ENCODE measurements at places on chromosomes 1 and 21.

- DNase-seq, result no peak
Observed at GRCh38 chr21:44911384-44912157, 9.1 kb downstream of the ITGB2 start.

GRCh38 chr1:89490389-89490788, 34.2 kb upstream of the LRRC8B start:
- DNase-seq, result no peak

DNA sequence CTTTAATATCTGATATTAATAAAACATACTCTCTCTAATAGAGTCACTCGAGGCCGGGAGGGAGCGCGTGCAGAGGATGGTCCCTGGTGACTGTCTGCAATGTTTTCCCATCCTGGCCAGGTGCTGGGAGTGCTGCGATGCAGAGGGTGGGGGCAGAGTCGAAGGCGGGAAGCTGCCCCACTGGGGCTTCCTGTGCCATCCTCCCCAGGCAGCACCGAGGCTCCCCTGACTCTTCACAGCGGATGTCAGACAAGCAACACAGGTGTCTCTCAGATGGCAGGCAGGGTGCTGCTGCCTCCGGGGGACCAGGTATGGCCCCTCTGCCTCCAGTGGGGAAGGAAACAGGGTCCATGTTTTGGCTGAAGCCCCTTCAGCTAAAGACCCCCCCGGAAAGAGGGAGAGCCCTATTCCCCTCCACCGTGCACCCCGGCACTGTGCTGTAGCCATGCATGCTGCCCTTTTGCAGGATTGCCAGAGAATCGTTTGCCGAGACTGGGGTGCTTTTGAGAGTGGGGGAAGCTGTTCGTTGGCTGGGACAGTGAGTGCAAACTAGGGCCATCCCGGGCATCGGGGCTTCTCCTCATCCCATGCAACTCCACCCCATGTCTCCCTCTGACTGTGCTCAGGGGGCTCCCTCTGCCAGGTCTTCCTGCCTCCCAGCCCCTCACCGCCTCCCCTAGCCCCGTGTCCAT, 32.1 kb upstream of the TTC34 start:
- DNase-seq, result no peak

GRCh38 chr1:171424494-171424893, 60.8 kb upstream of the PRRC2C start:
- DNase-seq, result no peak

DNA sequence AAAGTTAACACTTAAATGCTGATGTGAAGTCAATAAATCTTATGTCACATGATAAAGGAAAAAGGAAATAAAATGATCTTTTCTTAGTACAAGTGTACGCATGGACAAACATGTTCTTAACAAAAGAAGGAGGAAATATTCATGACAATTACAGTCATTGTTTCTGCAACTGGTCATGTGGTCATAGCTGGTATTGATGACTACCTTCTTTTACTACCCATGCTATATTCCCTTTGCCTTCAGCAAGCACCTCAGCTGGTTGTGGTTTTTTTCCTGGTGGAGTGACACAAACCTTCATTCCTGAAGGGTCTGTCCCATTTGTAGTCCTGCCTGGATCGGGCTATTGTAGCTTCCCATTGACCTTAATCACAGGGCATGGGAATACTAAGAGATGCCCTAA, 23.4 kb upstream of the TSHB start:
- no peak for DNase-seq

- DNase-seq, result peak; percentile 90
Observed at GRCh38 chr1:109483672-109484518, at the start of gene ATXN7L2. Gene ATXN7L2, plus strand, starts transcription at chr1:109483905. Its CDS starts 49 bp downstream, at chr1:109483954.

DNA sequence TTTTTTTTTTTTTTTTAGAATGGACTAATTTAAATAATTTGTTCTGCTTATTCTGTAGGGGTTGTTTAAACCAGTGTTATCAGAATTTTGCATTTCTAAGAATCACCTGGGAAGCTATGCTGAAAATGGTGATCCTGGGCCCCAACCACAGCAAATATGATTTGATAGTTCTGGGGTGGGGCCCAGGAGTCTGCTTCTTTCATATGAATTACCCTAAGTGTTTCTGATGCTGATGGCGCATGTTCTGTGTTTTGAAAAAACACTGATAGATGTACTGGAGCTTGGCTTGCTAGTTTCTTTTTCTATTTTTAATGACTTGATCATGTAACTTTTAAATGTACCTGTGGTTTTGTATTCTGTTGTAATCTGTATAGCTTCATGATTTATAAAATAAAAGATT, 89.3 kb downstream of the CDC14A start:
- DNase-seq, result no peak

DNA sequence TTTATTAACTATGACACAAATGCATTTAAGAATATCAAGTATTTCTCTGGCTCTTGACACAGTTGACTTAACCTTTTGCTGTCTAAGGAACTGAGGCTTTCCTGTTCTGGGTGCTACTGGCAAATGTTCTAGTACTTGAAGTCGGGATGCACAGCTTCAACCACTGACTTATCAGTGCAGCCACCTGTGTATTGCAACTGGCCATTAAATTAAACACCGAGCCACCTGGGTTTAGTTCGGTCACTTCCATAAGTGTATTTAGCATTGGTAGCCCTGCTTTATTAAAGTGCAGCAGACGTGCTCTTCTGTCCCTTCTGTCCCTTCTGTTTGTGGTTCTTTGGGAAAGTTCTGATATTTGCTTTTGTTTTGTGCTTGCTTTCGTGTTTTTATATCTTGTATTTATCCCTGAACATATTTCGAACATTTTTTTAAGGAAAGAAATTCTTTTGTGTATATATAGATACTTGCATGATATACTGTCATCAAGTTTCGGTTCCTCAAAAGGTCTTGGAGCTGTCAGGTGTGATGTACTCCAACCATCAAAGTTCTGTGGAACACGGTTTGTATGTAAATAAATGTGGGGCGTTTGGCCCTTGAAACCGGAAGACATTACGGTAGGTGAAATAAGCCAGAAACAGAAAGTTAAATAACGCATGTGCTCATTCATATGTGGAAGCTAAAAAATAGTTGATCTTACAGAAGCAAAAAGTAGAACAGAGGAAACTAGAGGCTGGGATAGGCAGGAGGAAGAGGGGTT, 297.9 kb upstream of the GREM2 start:
- no peak for DNase-seq

DNA sequence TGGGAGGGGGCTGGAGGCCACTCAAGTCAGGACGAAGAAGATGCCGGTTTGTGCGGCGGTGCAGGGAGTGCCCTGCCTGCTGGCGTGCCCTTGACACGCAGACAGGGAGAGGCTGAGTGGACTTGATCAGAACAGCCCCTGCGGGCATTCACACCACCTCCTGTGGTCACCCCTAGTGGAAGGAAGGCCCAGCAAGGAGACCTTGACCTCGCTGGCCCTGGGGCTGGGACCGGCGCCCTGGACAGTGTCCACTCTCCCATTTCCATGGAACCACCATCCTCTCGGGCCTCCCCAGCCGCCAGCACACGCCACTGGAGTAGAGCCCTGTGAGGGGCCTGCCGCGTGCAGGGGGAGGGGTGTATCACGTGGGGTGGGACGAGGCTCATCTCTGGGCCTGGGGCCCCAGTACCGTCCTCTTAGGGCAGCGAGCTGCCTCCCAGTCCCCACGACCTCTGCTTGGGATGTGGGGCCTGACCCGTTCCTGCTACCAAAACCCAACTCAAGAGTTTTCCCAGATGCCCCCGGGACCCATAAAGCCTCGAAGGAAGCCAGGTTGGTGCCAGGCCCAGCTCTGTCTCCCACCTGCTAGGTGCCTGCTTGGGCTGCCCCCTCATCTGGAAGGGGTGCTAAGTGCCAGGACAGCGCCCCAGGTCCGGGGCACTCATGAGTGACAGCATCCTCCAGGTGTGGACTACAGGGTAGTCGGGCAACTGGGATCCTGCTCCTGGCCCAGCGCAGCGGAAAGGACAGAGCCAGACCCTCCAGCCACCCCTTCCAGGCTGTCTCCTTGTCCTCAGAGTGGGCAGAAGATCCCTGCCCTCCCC, 62.8 kb downstream of the SLX9 start:
- no peak for DNase-seq

DNA sequence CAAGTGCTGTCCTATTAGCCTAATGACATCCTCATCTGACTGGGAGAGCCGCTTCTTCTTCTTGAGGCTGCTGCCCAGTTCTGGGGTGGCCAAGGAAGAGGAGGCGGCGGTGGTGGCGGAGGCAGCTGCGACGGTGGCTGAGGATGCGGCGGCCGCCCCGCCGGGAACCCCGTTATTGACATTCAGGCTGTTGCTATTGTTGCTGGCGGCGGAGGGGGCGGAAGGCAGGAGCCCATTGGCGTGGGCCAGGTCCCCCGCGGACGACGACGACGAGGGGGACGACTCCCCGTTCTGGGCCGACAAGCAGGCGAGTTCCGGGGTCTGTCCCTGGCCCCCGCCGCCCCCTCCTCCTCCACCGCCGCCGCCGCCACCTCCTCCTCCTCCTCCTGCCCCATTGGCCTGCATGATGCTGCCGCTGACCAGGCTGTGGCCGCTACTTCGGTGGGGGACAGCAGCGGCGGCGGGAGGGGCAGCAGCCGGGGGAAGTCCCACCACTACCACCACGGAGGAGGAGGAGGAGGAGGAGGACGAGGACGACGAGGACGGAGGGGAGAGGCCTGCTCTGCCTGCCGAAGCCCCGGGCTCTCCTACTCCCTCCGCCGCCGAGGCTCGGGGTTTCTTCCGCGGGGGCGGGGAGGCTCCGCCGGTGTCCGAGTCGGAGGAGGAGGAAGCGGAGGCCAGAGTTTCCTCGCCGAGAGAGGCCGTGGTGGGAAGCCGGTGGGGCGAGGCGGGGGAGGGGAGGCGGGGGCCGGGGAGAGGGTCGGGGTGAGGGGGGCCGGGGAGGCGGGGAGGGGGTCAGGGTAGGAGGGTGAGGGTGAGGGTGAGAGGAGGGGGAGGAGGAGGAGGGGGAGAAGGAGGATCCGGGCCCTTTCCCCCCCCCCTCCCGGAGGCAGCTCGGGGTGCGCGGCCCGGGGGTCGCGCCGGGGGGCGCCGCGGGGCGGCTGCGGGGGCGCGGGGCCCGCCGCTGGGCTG, 610 bp downstream of the WDR26 start:
- no peak for DNase-seq

GRCh38 chr1:210025870-210026269, 87.9 kb downstream of the SYT14 start:
- DNase-seq, result no peak

DNA sequence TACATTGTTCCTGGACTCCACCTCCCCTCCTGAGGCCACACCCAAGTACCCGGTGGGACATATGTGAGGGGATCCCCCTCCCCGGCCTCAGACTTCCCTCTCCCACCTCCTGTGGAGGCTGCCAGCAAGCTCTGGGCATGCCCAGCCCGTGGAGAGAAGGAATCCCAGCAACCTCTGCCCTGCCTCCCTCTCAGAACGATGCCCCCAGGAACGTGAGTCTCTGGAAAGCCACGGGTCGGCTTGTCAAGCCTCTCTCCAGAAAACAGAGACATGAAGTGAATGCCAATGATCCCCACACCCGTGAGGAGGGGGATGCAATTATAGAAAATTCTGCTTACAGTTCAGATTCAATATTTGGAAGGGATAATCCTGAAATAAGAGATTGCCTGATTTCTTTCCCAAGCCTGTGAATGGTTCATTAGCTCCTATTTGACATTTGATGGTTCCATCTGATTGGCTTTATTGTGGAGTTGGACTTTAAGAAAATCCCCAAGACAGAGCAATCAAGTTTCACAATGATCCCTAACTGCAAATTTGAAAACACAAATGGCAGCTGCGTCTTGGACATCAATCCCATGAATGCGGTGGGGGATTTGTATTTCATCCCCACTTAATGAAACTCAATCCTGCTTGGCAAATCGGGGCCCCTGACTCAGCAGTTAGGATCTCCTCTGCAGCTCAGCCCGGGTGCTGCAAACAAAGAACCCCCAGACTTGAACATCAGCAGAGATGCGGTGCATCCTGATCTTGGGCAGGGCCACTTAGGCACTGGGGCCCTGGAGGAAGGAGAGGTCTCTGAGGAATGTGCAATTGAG, 9.1 kb upstream of the GUCA2B start:
- no peak for DNase-seq

DNA sequence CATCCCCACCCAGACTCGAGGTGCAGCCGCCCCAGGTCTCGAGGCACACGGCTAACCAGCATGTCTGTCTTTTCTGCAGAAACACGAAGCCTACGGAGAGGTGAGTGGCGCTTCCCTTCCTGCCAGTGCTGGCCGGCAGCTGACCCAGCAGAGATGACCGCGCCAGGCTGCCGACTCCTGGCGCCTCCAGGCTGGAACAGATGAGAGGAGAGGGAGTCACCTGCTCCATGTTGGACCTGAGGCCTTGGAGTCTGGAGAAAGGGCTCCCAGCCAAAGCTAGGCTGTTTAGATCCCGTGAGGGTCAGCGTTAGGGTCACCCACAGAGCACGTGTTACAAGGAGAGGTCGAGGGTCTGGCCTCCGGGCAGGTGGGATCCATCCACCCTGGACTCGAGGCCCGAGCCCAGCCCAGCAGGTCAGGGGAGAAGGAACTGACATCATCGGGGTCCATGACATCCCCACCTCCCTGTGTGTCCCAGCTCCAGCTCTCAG, 14.9 kb downstream of the COL6A2 start:
- DNase-seq, result no peak

GRCh38 chr1:183180218-183180617, 5.8 kb upstream of the LAMC2 start:
- DNase-seq, result peak; percentile 95

DNA sequence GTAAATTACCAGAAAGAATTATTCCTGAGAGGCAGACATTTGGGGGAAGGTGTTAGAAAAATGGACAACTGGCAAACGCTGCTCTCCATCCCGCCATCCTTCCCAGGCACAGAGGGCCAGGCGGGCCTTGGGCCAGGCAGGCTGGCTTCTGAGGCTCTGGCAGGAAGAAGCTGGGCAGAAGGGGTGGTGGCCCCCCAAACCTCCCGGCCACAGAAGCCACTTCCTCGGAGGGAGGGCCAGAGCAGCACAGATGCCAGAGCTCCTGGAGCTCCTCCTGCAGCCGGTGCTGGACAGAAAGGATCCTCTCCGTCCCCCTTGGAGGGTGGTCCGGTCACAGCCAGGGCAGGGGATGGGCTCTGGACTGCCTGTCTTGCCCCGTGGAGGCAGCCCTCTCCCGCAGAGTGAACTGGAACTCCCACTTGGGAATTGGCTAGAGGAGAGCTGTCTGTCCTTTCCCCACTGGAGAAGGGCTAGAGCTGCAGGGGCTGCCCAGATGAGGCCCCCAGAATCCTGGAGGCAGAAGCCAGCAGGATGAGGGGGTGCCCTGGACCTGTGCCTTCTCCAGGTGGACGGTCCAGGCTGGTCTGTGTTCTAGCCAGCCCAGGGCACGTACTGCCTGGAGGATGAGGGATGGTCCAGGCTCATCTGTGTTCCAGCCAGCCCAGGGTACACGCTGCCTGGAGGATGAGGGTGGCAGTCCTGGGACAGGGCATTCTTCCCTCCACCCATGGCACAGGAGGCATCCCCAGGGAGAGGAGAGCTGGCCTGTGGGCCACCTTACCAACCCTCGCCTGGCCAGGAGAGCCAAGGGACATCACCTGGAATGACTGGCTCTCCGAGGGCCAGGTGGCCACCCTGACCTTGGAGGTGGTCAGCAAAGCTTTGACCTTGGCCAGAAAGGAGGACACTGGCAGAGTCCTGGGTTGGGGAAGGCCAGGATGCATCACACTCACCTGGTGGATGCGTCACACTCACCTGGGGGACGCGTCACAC, 47.4 kb upstream of the ACTRT2 start:
- DNase-seq, result no peak
